Endothelial cell (in vitro differentiated cells): ENCODE measurements at places on chromosomes 1 and 21.
A peak's percentile ranks its signal among the peaks of the same experiment; 100 is the strongest.

- DNase-seq, result peak; percentile 55
Observed at GRCh38 chr1:53811414-53811851, 26.7 kb downstream of the NDC1 start.

DNA sequence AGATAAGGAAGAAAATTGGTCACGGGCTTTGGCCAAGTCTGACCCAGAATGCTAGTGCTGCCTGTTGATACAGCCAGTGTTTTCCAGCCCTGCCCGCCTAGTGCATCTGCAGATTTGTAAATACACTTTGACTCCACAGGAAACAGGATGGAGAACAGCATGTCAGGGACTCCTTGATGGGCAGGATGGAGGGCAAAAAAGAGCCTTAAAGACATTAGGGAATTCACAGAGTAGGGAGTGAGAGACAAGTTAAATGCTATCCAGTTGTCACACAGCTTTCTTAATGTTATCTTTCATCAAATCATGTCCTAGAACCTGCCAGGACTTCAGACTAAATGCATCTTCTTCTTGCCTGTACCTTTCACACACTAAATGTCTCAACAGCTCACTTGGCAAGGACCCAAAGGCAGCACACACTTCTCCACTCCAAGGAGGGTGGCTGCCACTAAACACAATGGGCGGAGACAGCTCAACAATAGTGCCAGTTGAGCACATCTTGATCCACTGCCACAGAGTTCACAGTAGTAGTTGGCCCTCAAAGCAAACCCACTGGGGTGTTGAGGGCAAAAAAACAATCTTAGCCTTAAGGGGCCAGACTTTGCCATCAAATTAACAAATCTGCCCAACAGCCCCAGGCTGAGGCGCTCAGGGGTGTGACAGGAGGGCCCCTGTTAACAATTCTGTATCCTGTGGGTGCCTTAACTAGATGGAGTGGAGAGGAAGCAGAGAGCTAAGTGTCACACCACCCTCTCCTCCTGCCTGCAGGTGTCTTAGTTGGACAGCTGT, 2.7 kb downstream of the HIVEP3 start:
- DNase-seq, result no peak

- DNase-seq, result no peak
Observed at GRCh38 chr1:102872526-102872925, 235.8 kb downstream of the COL11A1 start.

GRCh38 chr1:94037392-94038229, 83.3 kb downstream of the ABCA4 start:
- no peak for DNase-seq

DNA sequence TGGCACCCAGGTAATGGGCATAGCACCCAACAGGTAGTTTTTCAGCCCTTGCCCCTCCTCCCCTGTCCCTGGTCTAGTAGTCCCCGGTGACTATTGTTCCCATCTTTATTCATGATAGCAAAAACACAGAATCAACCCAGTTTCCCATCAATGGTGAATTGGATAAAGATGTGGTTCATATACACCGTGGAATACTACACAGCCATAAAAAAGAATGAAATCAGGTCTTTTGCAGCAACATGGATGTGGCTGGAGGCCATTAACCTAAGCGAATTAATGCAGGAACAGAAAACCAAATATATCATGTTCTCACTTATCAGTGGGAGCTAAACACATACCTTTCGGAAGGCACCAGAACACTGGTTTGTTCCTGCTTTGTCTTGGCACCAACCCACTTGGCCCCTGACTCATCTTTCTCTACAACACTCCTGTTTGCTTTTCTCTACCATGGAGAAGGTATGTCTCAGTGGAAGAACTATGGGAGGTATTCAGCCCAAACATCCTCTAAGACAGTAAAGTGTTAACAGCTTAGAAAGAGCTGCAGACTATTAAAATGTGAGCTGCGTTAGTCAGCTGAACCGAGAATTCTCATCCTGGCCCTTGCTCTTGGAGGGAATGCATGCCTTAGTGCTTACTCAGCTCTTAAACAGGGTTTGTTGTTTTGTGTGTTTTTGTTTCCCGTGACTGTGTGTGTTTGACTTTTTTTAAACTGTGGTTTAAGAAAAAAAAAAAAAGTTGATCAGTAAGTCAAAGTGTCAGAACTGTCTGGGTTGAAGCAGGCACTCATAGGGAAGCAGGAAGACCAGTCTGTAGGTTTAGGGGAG, 203.0 kb downstream of the TOMM20 start:
- DNase-seq, result no peak

GRCh38 chr1:3552176-3552575, 59.1 kb downstream of the MEGF6 start:
- no peak for DNase-seq

DNA sequence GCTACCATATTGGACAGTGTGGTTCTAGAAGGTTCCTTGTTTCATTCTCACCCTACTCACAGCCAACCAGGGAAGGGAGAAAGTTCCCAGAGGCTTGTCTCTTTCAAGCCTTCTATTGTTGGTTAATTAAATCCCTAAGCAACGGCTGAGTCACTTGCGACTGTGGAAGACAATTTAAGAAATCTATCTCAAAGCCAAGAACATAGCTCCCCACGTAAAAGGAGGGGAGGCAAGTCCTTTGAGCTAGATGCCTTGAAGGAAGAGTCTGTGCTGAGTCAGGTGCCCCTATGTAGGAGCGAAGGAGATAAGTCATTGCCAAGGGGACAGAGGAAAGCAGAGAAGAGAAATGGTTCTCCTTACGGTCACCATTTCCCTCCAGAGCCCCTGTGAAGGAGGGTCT, 79.4 kb upstream of the PPP2R5A start:
- DNase-seq, result no peak

GRCh38 chr1:218664385-218665170, 319.4 kb downstream of the TGFB2 start:
- no peak for DNase-seq

DNA sequence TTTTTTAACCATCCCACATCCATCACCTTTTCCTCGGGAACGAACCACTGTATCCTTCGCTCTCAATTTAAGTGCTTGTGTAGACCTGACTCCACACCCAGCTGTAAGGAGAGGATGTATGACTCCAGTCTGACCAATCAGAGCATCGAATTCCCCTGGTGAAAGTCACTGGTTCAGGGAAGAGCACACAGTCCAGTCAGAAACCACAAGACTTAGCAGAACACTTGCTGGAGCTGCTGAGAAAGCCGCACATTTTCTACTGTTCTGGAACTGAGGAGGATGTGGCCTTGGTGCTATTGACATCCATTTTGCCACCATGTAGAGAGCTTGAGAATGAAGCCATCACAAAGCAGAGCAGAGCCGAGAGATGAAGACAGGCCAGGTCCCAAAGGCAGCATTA, 59.9 kb upstream of the CNN3 start:
- DNase-seq, result no peak

DNA sequence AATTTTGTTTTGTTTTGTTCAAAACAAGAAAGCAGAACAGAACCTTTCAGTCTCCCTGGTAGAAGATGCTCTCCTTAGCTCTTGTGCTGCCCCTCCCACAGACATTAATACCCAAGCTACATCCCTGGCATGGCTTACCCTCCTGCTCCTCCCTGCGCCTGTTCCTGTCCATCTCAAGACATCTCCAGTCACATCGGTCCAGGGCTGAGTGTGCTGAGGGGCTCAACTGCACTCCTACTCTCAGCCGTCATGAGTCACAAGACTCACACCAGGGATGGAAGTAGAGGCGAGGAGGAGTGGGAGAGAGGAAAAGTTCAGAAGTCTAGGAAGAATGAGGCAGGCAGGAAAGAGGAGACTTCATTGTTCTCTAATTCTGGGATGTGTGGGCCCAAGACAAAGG, 9.2 kb upstream of the TACSTD2 start:
- no peak for DNase-seq

GRCh38 chr1:202034149-202034682, 23.8 kb downstream of the ELF3 start:
- no peak for DNase-seq

GRCh38 chr1:228902781-228903433, 167.6 kb downstream of the RHOU start:
- no peak for DNase-seq

DNA sequence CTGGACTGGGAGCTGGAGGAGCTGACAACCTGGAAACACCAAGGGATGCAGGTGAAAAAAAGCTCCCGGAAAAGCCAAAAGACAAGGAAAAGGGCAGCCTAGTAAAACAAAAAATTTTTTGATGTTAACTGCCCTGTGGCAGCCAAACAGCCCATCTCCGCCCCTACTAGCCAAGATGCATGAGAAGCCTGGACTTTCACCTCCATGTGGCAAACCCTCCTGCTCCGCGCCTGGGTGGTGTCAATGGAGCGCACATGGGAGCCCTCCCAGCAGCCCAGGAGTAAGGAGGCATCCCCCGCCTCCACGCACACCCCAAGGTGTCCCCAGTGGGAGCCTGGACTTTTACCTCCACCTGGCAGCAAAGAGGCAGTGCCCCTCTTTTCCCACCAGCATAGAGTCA, 30.5 kb downstream of the LEMD1 start:
- no peak for DNase-seq

DNA sequence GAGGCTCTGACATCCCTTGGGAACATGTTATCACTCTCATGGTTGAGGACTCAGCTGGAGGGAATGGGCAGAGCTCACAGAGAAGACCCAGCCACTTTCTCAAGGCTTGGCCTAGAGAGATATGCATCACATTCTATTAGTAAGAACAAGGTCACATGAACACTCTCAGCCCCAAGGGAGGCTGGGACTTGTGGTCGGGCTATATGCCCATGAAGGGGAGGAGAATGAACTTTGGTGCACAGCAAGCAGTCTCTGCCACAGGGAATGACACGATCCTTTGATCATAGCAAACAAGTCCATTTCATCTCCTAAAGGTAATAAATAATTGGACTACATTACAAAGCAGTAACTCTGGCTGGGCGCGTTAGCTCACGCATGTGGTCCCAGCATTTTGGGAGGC, 105.7 kb downstream of the SYF2 start:
- DNase-seq, result no peak

GRCh38 chr1:182069028-182069466, 7.5 kb upstream of the ZNF648 start:
- peak; percentile 82 for DNase-seq

DNA sequence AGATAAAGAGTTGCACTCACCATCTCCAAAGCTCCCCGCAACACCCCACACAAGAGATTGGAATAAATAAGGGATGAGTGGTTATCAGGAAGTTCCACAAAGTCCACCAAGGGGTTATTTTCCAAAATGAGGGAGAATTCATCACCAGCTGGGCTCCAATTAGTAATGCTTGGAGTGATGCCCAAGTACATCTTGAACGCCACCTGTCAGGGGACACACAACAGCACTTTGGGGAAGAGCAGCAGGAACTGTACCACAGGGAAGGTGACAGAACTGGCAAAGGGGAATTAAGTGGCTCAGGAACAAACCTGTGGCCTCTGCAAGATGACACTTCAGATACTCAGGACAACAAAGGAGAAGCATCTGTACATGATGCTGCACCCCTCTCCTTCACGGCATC, 11.5 kb downstream of the TRAPPC3 start:
- no peak for DNase-seq

DNA sequence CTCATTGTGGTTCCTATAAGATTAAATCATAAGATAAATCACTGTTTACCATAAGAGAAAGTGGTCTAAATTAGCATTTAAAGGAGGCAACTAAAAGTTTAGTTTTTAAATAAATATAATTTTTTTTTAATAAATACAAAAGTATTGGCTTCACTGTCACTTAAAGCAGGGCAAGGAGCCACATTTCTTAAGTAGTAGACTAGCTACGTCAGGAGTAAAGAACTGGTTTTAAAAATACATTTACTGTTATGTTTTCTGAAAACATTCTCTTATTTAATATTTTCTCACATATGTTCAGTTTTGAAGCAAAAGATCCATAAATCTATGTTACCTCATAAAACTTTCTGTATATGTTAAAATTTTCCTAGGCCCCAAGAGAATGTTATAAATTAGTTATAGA, 2.2 kb downstream of the ANGPTL1 start:
- DNase-seq, result no peak

GRCh38 chr21:17066006-17066405, 446.8 kb upstream of the CXADR start:
- DNase-seq, result no peak

- DNase-seq, result no peak
Observed at GRCh38 chr1:79293611-79294010, 287.1 kb upstream of the ADGRL4 start.

GRCh38 chr1:145871994-145872924, 13.4 kb upstream of the PIAS3 start:
- DNase-seq, result peak; percentile 28

GRCh38 chr1:25238046-25238445, 5.7 kb upstream of the SYF2 start:
- no peak for DNase-seq

GRCh38 chr1:101846820-101847219, 149.9 kb downstream of the OLFM3 start:
- DNase-seq, result peak; percentile 5

DNA sequence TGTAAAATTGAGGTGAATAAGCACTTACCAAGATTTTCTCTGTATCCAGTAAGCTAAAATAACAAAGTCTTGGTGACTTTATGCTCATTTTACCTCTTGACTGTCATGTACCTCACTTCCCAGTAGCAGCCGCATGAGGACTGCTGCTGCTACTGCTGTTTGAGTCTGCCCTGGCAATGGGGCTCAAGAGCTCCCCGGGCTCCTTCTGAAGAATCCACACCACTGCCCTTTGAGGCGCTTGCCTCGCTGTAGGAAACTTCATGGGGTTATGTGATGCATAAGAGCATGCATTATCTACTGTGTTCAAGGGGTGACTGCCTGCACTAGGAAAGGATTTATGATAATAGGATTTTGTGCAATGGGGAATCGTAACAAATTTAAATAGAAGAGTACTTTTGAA, 113.5 kb downstream of the NTNG1 start:
- DNase-seq, result no peak

- peak; percentile 38 for DNase-seq
Observed at GRCh38 chr1:94038511-94038910, 82.4 kb downstream of the ABCA4 start.

GRCh38 chr1:176560681-176561080, 97.7 kb downstream of the PAPPA2 start:
- no peak for DNase-seq

- no peak for DNase-seq
Observed at GRCh38 chr1:213720032-213720431, 267.7 kb upstream of the PROX1 start.

- no peak for DNase-seq
Observed at GRCh38 chr21:26437326-26438009, 135.6 kb downstream of the CYYR1 start.

DNA sequence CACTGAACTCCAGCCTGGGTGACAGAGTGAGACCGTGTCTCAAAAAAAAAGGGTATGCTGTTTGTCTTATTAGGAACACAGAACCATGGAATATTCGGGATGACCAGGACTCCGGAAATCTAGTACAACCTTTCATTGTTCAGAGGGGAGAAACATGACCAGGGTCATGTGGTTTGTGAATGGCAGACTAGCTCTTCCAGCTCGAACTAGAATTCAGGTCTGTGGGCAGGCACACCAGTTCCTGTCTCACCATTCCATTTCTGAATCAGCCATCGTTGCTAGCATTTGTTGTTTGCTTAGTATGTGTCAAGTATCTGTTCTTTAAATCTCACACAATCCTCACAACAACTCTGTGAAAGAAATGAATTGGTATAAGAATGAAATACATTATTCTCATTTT, 50.9 kb downstream of the MDM4 start:
- DNase-seq, result no peak
